ENCODE measurements at places on chromosomes 16 and 17. TPM values are rescaled to one million over a fixed set of nuclear protein-coding genes. Genes with fewer than 3 reads are reported as not detected.
A peak's percentile ranks its signal among the peaks of the same experiment; 100 is the strongest.

DNA sequence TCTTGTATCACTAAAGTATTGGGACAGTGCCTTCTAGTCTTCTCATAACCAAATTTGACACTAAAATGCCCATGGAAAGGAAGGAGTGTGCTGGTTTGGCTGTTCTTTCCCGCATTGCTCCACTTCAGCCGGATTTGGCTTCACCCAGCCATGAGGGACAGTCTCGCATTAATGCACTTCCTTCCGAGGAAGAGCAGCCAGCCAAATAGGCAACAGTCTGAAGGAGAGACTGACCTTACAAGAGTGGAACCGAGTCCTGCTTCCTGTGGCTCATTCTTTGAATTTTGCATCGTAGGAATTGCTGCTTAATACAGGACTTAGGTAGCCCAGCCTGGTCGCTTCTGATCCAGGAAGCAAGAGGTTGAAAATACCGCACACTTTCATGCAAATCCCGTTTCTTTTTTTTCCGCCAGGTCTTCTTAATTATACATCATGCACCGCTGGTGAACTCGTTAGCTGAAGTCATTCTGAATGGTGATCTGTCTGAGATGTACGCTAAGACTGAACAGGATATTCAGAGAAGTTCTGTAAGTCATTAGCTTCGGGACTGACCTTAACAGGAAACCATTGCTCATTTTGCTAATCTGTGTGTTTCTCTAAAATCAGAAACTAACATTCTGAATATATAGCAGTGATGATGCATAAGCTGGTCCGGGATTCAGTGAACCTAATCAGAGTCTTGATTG, 38.2 kb downstream of the CLEC16A start:
- DNase-seq, result no peak

COPRS gene
- total RNA-seq, result 27.8 TPM

- no peak for DNase-seq
These were observed 44.6 kb downstream of the MARVELD3 start for GRCh38 chr16:71670537-71670936.

KRT36 gene
- not detected for total RNA-seq

DNA sequence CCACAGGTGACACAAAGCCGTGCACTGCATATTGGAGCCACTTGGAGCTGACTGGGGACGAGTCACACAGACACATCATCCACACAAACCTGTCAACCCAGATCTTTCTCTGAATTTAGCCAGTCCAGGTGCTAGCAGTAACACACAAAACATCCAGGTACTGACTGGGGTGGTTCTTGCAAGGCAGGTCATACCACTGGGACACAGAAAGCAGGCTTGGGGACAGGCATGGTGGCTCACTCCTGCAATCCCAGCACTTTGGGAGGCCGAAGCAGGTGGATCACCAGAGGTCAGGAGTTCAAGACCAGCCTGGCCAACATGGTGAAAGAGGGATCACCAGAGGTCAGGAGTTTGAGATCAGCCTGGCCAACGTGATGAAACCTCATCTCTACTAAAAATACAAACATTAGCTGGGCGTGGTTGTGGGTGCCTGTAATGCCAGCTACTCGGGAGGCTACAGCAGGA, 14.9 kb downstream of the ENPP7 start:
- no peak for DNase-seq

DNA sequence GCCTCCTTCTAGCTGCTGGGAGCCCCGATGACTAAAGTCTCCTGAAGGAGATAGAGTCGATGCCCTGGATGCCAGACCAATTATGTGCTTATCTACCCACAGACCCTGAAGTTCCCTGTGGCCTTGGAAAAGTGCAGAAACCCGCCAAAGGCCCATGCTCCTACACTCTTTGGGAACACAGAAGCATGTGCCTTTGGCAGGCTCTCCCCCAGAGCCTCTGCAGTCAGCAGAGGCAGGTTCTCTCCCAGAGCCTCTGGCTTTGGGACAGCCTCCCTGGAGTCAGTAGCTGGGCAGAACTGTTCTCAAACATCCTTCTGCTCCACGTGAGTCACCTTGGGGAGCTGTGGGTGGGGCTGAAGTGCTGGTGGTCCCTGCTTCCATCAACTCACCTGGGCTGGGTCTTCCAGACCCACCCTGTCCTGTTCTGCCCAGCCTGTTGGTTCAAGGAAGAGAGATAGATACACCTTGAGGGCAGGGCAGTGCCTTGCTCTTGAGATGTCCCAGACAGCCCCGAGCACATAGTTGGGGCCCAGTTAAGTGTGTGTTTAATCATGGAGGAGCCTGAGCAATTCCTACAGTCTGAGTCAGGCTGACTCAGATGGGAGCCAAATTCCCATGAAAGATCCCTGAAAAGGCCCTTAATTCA, 3.2 kb upstream of the CDK5RAP3 start:
- peak; percentile 74 for DNase-seq

TSNAXIP1 gene
- 1.3 TPM for total RNA-seq

OTOP2 gene
- not detected for total RNA-seq

ST6GALNAC2 gene
- not detected for total RNA-seq

DNA sequence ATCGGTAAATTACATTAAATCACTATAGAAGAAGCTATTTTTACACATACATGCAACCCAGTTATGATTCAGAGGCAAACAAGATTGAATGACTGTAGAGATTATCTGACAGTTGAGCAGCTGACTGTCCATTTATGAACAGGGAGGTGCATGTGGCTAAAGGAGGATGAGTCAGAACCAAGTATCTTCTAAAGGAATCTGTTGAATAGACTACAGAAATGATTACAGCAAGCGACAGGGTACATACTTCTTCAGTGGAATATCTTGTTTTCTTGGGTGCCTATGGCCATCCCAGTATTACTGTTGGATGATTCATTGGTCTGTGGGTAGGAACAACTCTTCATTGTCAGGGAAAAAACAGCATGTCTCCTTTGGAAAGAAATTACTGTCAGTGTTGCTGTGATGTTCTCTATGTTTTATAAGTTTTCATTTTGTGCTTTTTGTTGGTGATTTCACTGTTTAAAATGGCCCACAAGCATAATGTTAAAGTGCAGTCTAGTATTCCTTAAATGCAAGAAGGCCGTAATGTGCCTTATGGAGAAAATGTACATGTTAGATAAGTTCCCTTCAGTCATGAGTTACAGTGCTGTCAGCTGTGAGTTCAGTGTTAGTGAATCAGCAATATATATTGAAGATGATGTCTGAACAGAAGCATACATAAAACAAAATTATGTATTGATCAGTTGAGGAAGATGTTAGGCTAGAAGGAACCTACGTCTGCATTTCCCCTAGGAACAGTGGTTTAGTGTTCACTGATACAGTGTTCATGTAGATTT, 27.0 kb downstream of the CBFB start:
- DNase-seq, result peak; percentile 97

DNA sequence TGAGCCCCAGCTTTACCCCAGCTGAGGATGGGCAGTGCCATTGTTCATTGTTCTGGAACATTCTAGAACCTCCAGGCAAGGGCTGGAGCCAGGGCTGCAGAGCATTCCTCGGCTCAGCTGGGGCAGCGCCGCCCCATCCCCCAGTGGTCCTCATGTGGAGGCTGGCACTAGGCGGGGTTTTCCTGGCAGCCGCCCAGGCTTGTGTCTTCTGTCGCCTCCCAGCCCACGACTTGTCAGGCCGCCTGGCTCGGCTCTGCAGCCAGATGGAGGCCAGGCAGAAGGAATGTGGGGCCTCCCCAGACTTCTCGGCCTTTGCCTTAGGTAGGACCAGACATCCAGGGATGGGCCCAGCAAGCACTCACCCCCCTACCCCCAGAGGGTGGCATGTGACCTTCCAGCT, at the start of gene TMEM95:
TSS of gene TMEM95 (plus strand) at position 104 of the 400 bp plus-strand sequence. CDS start at position 153, 49 bp downstream.
- DNase-seq, result no peak

GRCh38 chr16:86577314-86577971, 906 bp upstream of the FOXL1 start:
- peak; percentile 74 for DNase-seq

SOX8 gene
- total RNA-seq, result 0.98 TPM

PRAC2 gene
- total RNA-seq, result not detected

DNA sequence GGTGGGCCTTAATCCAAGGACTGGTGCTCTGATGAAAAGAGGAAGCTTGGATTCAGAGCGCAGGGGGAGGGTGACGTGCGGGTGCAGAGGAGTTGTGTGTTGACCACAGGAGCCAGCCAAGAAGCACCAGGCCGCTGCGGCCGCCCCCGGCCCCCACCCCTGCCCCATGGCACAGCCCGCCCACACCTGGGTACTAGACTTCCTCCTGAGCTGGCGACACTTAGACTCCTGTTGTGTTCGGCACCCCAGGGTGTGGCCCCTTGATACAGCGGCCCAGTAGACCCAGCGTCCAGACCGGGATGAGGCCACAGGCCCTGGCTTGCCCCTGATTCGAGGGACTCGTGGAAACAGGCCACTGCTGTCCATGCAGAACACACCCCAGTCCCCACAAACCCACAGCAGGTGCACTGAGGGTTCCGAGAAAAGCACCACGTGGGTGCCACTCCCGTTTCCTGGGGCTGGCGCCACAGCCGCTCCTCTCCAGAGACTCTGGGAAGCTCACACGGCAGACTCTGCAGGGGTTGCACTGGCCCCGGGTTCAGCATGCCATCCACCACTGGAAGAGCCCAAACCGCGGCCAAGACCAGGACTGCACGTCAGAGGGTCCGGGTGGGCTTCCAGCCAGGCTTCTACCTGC, 5.7 kb upstream of the SNAI3 start:
- DNase-seq, result no peak

DNA sequence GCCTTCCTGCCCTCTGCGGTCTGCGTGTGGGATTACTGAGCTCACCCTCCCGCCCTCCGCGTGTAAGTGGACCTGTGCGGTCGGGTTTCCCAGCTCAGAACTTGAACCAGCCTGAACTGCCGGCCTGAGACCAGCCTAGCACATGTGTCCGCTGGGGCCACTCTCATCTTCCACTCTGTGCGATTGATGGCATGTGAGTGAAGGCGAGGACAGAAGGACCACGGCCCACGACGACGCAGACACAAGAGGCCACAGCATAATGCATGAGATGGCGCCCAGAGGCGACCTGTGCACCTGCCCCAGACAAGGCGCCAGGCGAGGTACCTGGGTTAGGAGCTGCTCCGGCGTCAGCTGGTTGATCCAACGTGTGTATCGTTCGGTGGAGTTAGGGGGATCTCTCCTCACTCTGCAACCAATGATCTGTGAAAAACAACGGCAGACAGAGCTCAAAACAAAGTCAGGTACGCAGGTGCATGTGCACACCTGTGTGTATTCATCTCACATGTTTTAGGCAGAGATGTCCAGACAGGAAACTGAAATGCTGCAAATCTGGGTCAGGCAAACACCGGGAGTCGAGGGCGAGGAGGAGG, 74.5 kb upstream of the METRNL start:
- no peak for DNase-seq
